ENCODE measurements at places on chromosomes 11 and 22. TPM values are rescaled to one million over a fixed set of nuclear protein-coding genes. Genes with fewer than 3 reads are reported as not detected.

LRRC4C gene
- 1.2 TPM for total RNA-seq

ABCG4 gene
- 0.96 TPM for total RNA-seq

GGTLC2 gene
- not detected for total RNA-seq

RGL4 gene
- 3.1 TPM for total RNA-seq

OR4C46 gene
- 5.1 TPM for total RNA-seq

MPEG1 gene
- 8.4 TPM for total RNA-seq

TMPRSS4 gene
- total RNA-seq, result 3.4 TPM

TNNT3 gene
- total RNA-seq, result 89.1 TPM

NAV2 gene
- total RNA-seq, result 14.7 TPM

OR10A2 gene
- total RNA-seq, result 1.9 TPM

PLXNB2 gene
- total RNA-seq, result 86.2 TPM

LIF gene
- total RNA-seq, result 1.7 TPM

ADM2 gene
- 0.72 TPM for total RNA-seq
